ENCODE measurements at places on chromosomes 7 and 10. TPM values are rescaled to one million over a fixed set of nuclear protein-coding genes. Genes with fewer than 3 reads are reported as not detected.

Gene USP6NL
- 19.0 TPM for total RNA-seq

Gene CCDC201
- not detected for total RNA-seq

Gene NANOS1
- total RNA-seq = 2.2 TPM

Gene FFAR4
- not detected for total RNA-seq

Gene AGBL3
- 1.8 TPM for total RNA-seq

Gene STK31
- not detected for total RNA-seq

Gene TMEM139
- 9.2 TPM for total RNA-seq

Gene ANAPC16
- total RNA-seq = 97.0 TPM

Gene PDE1C
- 0.14 TPM for total RNA-seq

Gene BAIAP2L1
- total RNA-seq = 60.7 TPM

Gene ETV1
- total RNA-seq = 5.9 TPM

Gene UNCX
- total RNA-seq = not detected

Gene GOLGA7B
- not detected for total RNA-seq

Gene DPYSL4
- total RNA-seq = 0.21 TPM

Gene CYP2C19
- not detected for total RNA-seq

Gene ACTA2
- total RNA-seq = 25.6 TPM

Gene PROSER2
- total RNA-seq = 58.0 TPM

Gene CDK1
- total RNA-seq = 48.8 TPM

Gene ARMC10
- total RNA-seq = 43.4 TPM

Gene INHBA
- 14.3 TPM for total RNA-seq

Gene SUFU
- 6.3 TPM for total RNA-seq

Gene OGDH
- total RNA-seq = 91.1 TPM

Gene XRCC2
- 5.2 TPM for total RNA-seq

Gene SRRM3
- total RNA-seq = 0.70 TPM

Gene TCF7L2
- total RNA-seq = 25.7 TPM

Gene MKRN1
- 65.5 TPM for total RNA-seq

Gene TOMM7
- total RNA-seq = 376 TPM

Gene CFAP46
- total RNA-seq = 0.12 TPM

Gene TDRD1
- not detected for total RNA-seq

Gene CCDC172
- not detected for total RNA-seq

Gene KIF11
- total RNA-seq = 21.3 TPM

Gene SORCS1
- 0.54 TPM for total RNA-seq

Gene ANKRD1
- total RNA-seq = 0.65 TPM

Gene MRC1
- not detected for total RNA-seq

Gene PRKCQ
- 0.52 TPM for total RNA-seq

Gene HDAC9
- 11.3 TPM for total RNA-seq

Gene PRSS1
- not detected for total RNA-seq

Gene FEZF1
- not detected for total RNA-seq

Gene ZNF804B
- not detected for total RNA-seq

Gene CALY
- not detected for total RNA-seq

Gene EMX2
- total RNA-seq = not detected

Gene PTPRZ1
- 9.8 TPM for total RNA-seq

Gene HECTD2
- 5.9 TPM for total RNA-seq

Gene EPDR1
- not detected for total RNA-seq

Gene NME8
- total RNA-seq = 1.5 TPM

Gene PRSS37
- total RNA-seq = not detected

Gene SEMA3A
- 3.2 TPM for total RNA-seq

Gene MMP21
- total RNA-seq = not detected

Gene CACNB2
- total RNA-seq = 3.3 TPM

Gene SIRT1
- 23.2 TPM for total RNA-seq

Gene CYP26C1
- 0.14 TPM for total RNA-seq

Gene EGFR
- 371 TPM for total RNA-seq

Gene ANK3
- total RNA-seq = 3.3 TPM

Gene OR2A1
- total RNA-seq = not detected
